ENCODE measurements at places on chromosomes 4 and X.

DNA sequence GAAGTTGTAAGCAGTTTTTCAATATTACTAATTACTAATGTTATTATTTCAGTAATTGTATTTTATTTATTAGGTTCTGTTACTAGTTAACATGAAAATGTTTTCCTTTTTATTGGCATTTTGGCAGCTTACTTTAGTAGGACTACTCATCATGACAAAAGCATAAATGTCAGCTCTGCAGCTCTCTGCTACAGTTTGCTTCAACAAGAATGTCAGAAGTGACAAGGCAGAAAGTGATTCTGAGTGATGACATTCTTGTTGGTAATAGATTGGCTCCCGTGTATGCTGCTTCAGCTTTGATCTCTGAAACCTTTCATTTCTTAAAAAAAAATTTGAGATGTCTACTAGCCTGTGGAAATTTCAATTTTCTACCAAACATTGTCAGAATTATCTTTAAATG, 1193.9 kb downstream of the FSTL5 start:
- no peak for DNase-seq

- no peak for DNase-seq
Measured at GRCh38 chr4:127975121-127975770, 10.0 kb downstream of the ABHD18 start.

DNA sequence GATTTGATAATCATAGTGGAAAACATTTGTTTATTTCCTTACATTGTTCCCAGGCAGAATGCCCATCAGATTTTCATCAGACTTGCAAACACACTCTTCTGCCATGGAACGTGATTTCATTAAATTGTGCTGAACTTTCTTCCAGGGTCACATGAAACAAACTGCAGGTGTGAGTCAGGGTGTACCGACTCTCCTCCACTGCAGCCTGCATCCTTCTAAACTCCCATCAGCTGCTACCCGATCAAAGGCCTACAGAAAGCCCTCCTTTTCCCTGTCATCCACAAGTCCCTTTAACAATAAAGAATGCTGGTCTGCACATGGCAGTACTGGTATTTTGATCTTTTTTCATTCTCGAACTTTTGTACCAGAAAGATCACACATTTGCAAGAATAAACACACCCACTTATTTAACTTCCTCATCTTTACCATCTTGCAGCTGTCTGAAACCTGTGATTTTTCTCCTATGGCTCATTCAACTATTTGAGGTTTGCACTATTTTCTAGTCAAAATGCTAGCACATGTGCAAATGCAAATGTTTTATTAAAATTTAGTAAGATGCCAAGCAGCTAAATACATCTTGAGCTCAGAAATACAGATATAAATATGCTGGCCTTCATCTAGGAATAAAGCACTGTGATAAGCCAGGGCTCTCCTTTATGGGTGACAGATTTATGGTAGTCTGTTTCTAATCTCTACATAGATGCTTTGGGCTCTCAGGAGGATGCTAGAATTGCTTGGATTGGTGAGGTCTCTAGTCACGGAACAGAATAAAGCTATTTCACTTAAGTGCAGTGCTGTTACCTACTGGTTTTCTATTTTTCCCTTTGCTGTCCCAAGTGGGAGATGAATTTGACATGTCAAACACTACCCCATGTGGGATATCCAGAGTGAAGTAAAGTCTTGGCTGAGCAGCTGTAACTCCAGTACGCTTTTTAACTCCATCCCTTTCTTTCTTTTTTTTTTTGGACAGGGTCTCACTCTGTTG, 25.8 kb upstream of the ARHGAP24 start:
- DNase-seq: no peak

DNA sequence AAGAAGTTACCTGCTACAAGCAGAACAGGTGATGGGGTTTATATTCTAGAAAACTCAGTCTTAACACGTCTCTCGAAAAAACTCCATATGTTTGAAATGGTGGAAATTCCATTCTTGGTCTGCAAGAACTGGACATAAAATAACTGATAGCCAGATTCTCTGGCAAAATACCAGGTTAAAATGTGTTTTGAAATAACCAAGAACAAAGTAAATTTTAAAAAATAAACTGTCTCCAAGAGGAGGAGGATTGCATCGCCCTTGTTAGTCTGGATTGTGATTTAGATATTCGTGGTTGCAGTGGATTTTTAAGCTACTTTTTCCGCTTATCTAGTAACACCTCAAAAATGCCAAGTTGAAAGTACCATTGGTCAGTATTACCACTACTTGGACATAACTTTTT, 40.8 kb downstream of the CENPU start:
- DNase-seq: no peak

GRCh38 chrX:103329991-103330390, at the start of gene TCEAL7:
Gene TCEAL7 (plus strand): TSS chrX:103330239. CDS start chrX:103331404, 1,165 bp downstream.
- no peak for DNase-seq
